A549 treated with dexamethasone at 1 μM for 4 hours (cell line): ENCODE measurements at places on chromosomes 5 and 9. TPM values are rescaled to one million over a fixed set of nuclear protein-coding genes. Genes with fewer than 3 reads are reported as not detected.

Gene THBS4
- total RNA-seq: 0.09 to 0.33 TPM (median 0.21 TPM) in 4 of 5 replicates, not detected in the other

Gene CDKN2B
- total RNA-seq: not detected in 5 replicates

Gene DEPDC1B
- total RNA-seq: 12.5 to 15.9 TPM (median 14.4 TPM) in 5 replicates

Gene PCDHB5
- 1.1 to 1.6 TPM (median 1.4 TPM) in 5 replicates for total RNA-seq

Gene ANKRD34B
- 0.05 to 0.14 TPM (median 0.09 TPM) in 5 replicates for total RNA-seq

Gene SPINK7
- not detected in 5 replicates for total RNA-seq

Gene PCDHGA8
- total RNA-seq: 0.03 to 0.05 TPM (median 0.04 TPM) in 3 of 5 replicates, not detected in the others

Gene CRHBP
- 0.11 to 0.24 TPM (median 0.12 TPM) in 3 of 5 replicates, not detected in the others for total RNA-seq

Gene CFAP157
- total RNA-seq: 0.05 to 0.11 TPM (median 0.09 TPM) in 4 of 5 replicates, not detected in the other

Gene MYOT
- 0.14 to 0.21 TPM in 2 of 5 replicates, not detected in the others for total RNA-seq

Gene NR5A1
- 0.11 to 0.21 TPM (median 0.12 TPM) in 4 of 5 replicates, not detected in the other for total RNA-seq

Gene PLPPR1
- total RNA-seq: not detected in 5 replicates

Gene C5
- total RNA-seq: 10.4 to 17.6 TPM (median 13.5 TPM) in 5 replicates

Gene CDH9
- total RNA-seq: not detected in 5 replicates

Gene PPP2CA
- total RNA-seq: 206 to 273 TPM (median 268 TPM) in 5 replicates

Gene FOXD4
- total RNA-seq: 0.20 to 0.66 TPM (median 0.34 TPM) in 5 replicates

Gene GM2A
- total RNA-seq: 16.9 to 18.2 TPM (median 17.6 TPM) in 5 replicates

Gene NPDC1
- total RNA-seq: 34.4 to 84.3 TPM (median 78.9 TPM) in 5 replicates
